ENCODE measurements at places on chromosomes 7 and 10.

- no peak overlapping the region for H3K27ac ChIP-seq
- peaks cover 32% of the 10 kb centered on the region for H3K4me1 ChIP-seq
- no peak overlapping the region for H3K4me3 ChIP-seq
- no peak for DNase-seq
Measured at GRCh38 chr10:122098924-122099323, 110.0 kb downstream of the TACC2 start.

DNA sequence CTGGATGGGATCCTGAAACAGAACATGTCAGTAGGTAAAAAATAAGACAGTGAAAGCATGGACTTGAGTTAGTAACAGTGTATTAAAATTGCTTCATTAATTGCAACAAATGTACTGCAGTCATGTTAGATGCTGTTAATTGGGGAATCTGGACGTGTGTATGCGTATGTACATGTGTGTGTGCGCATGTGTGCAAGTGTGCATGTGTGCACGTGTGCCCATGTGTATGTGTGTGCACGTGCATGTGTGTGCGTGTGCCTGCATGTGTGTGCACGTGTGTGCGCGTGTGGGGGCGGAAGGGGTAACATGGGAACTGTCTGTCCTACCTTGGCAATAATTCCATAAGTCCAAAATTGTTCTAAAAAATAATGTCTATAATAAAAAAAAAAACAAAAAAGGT is 67.3 kb downstream of the SMURF1 start:
- H3K27ac ChIP-seq, result no peak overlapping the region
- no peak for DNase-seq
- peaks cover 28% of the 10 kb centered on the region for H3K4me1 ChIP-seq
- H3K27me3 ChIP-seq, result no peaks in the 10 kb centered on the region
- H3K36me3 ChIP-seq, result peaks cover 2% of the 10 kb centered on the region
- H3K4me3 ChIP-seq, result no peak overlapping the region

GRCh38 chr7:1749864-1750466 is 79.9 kb downstream of the ELFN1 start:
- peak; percentile 84 for DNase-seq
- H3K4me3 ChIP-seq, result no peak overlapping the region
- H3K36me3 ChIP-seq, result no peaks in the 10 kb centered on the region
- H3K27me3 ChIP-seq, result peaks cover 20% of the 10 kb centered on the region
- H3K27ac ChIP-seq, result no peak overlapping the region

DNA sequence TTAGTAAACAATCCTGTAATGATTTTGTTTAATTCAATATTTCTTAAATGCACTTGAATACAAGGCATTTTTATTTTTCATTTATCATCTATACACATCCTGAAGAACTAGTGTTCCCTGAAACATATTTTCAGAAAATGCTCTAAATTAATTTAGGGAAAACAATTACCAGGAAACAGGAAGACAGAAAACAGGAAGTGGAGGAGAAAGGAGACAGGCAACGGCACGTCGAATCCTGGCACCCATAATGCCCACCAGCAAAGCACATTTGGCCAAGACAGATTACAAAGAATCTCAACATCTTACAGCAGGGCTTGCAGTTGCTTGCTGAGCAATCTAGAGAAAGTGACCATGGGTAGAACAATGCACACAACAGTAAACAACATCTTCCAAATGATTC is 571.1 kb downstream of the GRID1 start:
- H3K27ac ChIP-seq, result no peak overlapping the region
- no peaks in the 10 kb centered on the region for H3K36me3 ChIP-seq
- DNase-seq, result no peak
- H3K4me1 ChIP-seq, result no peaks in the 10 kb centered on the region
- H3K4me3 ChIP-seq, result no peak overlapping the region

DNA sequence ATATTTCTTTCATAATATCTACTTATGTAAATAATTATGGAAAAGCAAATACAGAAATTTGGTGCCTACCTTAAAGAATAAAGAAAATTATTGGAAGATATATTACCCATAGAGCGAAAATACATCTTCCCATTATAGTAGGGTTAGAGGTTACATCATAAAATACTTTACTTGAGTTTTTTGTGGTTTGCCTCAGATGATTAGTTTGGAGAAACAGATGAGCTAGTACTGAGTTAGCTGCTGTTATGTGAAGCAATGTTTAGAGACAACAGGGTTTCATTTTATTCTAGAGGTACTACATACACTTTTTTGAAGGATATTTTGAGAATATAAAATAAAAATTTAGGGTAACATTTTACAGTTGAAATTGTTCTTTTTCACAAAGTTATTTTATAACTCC is 2.9 kb upstream of the MLLT10 start:
- H3K4me1 ChIP-seq, result peaks cover 44% of the 10 kb centered on the region
- H3K27me3 ChIP-seq, result no peaks in the 10 kb centered on the region
- no peak overlapping the region for H3K4me3 ChIP-seq
- H3K36me3 ChIP-seq, result no peaks in the 10 kb centered on the region
- H3K27ac ChIP-seq, result peak overlapping the region; percentile 71

DNA sequence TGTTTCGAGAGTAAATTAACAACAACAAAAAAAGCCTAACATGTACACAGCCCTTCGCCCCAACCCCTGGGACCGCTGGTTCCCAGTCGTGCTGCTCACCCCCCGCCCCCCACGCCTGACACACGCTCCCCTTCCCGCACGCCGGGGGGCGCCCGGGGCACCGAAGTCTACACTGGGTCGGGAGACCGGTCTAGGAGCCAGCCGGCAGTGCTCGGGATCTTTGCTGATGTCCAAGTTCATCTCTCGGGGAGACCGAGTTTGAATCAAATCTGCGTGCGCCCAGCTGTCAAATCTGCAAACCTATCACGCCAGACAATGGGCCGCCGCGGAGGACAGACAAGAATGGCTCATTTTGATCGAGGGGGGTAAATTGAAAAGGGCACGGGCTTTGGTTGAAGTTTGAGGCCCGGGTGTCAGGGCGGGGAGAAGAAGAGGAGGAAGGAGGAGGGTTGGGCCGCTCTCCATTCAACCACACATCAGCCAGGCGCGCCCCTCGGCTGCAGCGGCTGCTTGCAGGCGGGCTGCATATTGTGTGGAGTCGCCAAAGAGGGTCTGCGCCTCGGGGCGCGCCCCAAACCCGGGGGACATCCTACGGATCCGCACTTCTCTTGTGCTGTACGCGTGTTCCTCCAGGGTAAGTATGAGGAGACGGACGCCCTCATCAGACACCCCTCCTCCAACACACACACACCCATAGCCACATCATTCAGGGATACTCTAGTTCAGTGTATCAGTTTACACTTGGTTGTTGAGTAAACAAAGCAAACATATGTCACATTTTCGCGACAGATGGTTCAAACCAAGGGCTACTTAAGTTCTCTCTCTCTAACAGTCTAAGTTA is 1.3 kb upstream of the GFRA1 start:
- peaks cover 20% of the 10 kb centered on the region for H3K4me1 ChIP-seq
- peak overlapping the region; percentile 92 for H3K4me3 ChIP-seq
- peak overlapping the region; percentile 65 for H3K27ac ChIP-seq
- H3K27me3 ChIP-seq, result no peaks in the 10 kb centered on the region
- no peak for DNase-seq

DNA sequence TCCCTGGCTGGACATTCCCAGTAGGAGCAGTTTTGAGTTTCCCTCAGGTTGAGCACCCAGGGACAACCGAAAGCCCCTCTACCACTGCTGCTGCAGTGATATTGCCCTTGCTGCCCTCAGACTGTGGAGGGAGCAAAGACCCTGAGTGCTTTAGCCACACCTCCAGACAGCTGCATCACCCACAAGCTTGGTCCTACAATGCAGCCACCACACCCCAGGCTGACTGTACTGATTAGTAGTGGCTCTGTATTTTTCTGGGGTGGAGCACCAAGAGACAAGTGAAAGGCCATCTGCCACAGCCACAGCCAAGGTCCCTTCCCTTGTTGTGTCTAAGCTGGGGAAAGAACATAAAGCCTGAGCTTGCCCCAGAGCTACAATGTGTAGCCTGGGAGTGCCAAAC is 789.9 kb downstream of the PCDH15 start:
- H3K4me3 ChIP-seq, result no peak overlapping the region
- H3K36me3 ChIP-seq, result no peaks in the 10 kb centered on the region
- DNase-seq, result no peak
- no peak overlapping the region for H3K27ac ChIP-seq

GRCh38 chr10:73899423-73899822 is 11.5 kb upstream of the PLAU start:
- H3K4me1 ChIP-seq, result peaks cover 42% of the 10 kb centered on the region
- DNase-seq, result no peak
- no peaks in the 10 kb centered on the region for H3K27me3 ChIP-seq
- no peaks in the 10 kb centered on the region for H3K36me3 ChIP-seq
- peak overlapping the region; percentile 40 for H3K27ac ChIP-seq

DNA sequence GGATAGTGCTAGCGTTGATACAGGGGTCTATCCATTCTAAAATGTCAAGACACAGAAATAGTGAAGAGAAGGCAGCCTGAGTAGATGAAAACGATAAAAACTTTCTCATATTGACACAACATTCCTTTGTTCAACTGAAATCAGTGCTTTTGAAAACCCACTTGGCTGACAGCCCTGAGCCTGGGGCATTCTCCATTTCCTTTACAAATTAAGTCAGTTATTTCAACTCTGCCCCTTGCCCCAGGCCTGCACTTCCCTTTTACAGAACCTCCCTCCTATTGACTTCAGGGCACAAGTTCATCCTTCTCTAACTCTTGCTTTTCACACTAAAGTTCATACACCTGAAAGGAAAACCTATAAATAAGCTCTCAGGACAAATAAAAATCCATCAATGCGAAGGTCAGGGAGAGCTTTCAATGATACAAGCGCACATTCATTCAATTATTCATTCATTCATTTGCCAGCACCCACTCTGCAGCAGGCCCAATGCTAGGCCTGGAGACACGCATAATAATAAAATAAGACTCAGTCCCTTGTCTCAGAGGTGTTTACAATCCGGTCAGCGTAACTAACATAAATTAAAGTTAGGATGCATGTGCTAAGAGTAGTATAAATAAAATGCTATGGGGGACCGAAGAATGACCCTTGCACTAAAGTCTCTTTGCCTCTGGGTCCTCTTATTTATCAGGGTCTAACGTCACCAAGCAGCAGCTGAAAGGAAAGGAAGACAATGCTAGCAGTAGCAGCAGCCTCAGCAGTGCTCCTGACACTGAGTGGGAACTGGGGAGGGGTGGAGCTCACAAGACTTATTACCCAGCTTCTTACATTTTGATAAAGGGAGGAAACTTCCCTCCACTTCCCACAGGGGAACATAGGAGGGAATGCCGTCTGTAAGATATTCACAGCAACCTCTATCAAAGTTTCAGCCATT is 134.8 kb downstream of the PDE1C start:
- H3K27me3 ChIP-seq, result no peaks in the 10 kb centered on the region
- H3K36me3 ChIP-seq, result peaks cover 2% of the 10 kb centered on the region
- H3K4me1 ChIP-seq, result peaks cover 54% of the 10 kb centered on the region
- H3K27ac ChIP-seq, result peak overlapping the region; percentile 73
- no peak overlapping the region for H3K4me3 ChIP-seq

GRCh38 chr7:84595026-84595425 is 400.4 kb upstream of the SEMA3A start:
- no peak overlapping the region for H3K27ac ChIP-seq
- H3K27me3 ChIP-seq, result no peaks in the 10 kb centered on the region
- H3K36me3 ChIP-seq, result no peaks in the 10 kb centered on the region
- H3K4me3 ChIP-seq, result no peak overlapping the region
- no peak for DNase-seq
- H3K4me1 ChIP-seq, result no peaks in the 10 kb centered on the region

GRCh38 chr10:32954080-32954479 is 4.0 kb downstream of the ITGB1 start:
- DNase-seq, result no peak
- peak overlapping the region; percentile 70 for H3K27ac ChIP-seq
- H3K4me3 ChIP-seq, result peak overlapping the region; percentile 42
- H3K4me1 ChIP-seq, result peaks cover 78% of the 10 kb centered on the region

DNA sequence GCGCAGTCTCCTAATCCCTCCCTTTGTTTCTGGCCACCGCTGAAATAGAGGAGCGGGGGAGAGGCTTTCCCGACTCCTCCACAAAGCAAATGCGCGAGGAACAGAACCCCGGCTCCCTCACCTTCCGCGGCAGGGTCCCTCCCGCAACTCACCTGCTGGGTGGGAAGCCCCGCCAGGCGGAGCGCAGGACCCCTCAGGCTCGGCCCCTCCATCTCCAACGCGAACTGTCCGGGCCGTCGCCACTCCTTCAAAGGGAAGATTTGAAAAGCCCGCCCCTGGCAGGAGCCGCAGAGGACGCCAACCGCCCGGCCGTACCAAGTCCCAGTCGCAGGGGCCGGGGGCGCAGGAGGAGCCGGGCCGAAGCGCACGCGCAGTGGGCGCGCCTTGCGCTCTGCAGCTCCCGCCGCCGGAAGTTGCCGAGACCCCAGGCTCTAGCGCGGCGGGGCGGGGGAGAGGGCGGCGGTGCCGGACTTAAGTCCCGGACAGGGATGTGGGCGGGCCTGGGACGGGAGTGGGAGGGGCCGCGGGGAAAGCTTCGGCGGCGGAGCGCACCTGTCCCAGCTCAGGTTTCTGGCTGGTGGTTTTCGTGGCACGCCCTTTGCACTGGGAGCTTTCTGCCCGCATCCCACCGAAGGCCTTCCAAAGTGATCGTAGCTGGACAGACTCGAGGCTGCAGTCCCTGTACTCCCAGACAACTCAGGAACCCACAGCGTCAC is at the start of gene RTKN2:
TSS of gene RTKN2 (minus strand) at position 446 of the 716 bp plus-strand sequence. CDS start at position 212, 234 bp downstream.
- peaks cover 27% of the 10 kb centered on the region for H3K4me1 ChIP-seq
- peaks cover 4% of the 10 kb centered on the region for H3K27me3 ChIP-seq
- peak; percentile 97 for DNase-seq
- H3K4me3 ChIP-seq, result peak within 1 kb of the TSS; percentile 81
- H3K36me3 ChIP-seq, result no peaks in the 10 kb centered on the region
- H3K27ac ChIP-seq, result peak within 1 kb of the TSS; percentile 36

DNA sequence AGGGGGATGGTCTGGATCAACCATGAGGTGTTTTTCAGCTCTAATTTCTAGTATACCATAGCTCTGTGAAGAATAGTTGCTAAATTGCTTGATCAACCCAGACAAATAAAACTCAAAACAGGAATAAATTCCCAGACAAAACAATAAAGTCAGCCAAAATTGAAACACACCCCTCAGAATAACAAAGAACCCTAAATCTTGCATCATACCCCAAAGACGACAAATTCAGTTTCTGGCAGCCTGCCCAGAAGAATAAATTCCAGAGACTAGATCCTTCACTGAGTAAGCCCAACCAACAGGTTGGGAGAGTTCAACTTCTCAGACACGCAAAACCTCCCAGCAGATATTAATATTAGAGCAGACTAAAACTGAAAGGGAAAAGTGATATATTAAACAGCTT is 11.2 kb upstream of the SEM1 start:
- no peaks in the 10 kb centered on the region for H3K36me3 ChIP-seq
- H3K4me1 ChIP-seq, result peaks cover 13% of the 10 kb centered on the region
- peak overlapping the region; percentile 6 for H3K27ac ChIP-seq
- no peak overlapping the region for H3K4me3 ChIP-seq
- no peak for DNase-seq
- peaks cover 36% of the 10 kb centered on the region for H3K27me3 ChIP-seq

DNA sequence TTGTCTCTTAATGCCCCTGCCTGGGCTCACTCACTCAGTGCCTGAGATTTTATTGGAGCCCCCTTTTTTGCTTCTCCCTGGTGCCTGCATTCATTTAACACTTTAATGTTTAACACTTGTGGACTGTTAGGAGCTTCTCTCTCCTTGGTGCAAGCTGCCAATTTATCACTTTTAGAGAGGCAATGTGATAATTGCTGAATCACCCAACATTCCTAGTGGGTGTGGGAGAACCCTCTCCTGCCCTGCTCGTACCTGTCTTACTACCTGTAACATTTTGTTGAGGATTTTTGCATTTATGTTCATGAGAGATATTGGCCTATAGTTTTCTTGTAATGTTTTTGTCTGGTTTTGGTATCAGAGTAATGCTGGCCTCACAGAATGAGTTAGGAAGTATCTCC is 13.2 kb downstream of the STAM start:
- H3K27me3 ChIP-seq, result no peaks in the 10 kb centered on the region
- H3K4me1 ChIP-seq, result peaks cover 33% of the 10 kb centered on the region
- peaks cover 31% of the 10 kb centered on the region for H3K36me3 ChIP-seq
- DNase-seq, result no peak
- no peak overlapping the region for H3K27ac ChIP-seq

All from osteocyte (in vitro differentiated cells).